ENCODE measurements at places on chromosomes 5 and 9.
A peak's percentile ranks its signal among the peaks of the same experiment; 100 is the strongest.

DNA sequence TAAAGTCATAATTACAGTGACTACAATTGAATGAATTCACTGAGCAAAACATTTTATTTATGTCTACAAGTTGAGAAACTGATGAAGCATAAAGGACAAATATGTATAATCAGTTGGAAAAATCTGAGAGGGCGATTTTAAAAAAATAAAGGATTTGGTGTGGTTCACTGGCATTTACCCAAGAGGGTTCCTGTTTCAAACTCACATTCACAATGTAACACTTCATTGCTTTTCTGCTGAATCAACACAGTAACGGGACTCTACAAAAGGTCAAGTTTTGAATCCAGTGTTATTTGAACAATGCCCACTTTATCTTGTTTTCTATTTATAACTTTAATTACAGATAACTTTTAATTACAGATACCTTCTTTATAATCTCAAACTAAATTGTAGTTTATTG lies 138.6 kb downstream of the NUDT12 start:
- DNase-seq = peak; percentile 57

DNA sequence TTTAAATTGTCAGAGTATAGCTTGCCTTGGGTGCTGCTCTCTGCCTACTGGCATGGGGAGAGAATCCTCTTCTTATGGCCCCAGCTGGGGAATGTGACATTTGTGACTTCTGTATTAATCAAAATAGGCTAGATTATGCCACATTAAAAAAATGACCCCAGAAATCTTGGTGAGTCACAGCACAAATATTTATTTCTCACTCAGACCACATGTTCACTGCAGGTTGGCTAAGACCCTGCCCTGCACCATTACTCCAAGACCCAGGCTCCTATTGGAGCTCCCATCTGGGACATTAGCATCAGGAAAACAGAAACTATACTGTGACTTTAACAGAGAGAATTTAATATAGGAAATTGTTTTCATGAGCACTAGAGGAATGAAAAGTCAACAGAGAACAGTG lies 16.6 kb upstream of the WHRN start:
- no peak for DNase-seq

GRCh38 chr5:160919626-160920025 lies 67.6 kb upstream of the ATP10B start:
- no peak for DNase-seq

- no peak for DNase-seq
Measured at GRCh38 chr9:8821910-8822666, 1022.5 kb upstream of the DMAC1 start.

GRCh38 chr5:90274216-90274615 lies 135.3 kb downstream of the CETN3 start:
- DNase-seq = no peak

DNA sequence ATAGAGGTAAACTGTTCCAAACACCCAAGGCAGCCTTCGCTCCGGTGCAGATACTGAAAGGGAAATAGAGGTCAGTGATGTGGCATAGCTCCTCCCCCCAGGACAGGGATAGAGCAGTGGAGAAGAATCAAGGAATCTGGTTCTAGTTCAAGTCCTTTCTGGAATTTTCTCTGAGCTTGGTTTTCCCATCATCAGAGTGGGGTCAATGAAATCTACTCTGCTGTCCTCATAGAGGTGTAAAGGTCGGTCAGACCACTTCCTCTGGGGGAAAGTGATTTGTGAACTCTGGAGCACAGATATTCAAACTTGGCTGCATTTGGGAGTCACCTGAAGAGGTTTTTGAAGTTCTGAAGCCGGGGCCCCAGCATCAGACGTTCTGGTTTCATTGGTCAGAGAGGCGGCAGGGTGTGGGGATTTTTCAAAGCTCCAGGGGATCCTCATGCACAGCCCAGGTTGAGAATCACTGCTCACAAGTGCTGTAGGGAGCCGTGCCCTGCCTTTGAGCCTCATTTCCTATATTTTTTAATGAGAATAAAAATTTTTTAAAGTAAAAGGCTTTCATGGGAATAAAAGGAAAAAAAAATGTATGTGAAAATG lies 105.7 kb upstream of the RAD23B start:
- no peak for DNase-seq

DNA sequence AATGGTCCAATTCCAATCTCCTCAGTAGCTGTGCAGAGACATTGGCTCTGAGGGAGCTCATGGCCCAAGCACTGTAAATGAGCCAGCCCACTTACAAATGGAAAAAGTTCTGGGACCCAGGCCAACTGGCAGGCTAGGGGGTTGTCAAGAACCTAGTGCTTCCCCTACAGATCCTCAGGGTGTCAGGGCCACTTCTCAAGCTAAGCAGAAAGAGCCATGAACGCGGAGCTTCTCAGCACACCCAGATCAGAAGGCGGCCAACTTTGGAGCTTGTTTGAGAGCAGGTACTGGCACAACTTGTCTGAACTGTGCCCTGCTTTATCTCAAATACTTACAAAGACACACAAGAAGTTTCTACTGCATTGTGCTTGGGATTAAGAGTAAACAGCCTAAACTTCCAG lies 17.5 kb downstream of the TLE1 start:
- DNase-seq = no peak

- DNase-seq = no peak
Measured at GRCh38 chr9:4238522-4238921, 61.3 kb downstream of the GLIS3 start.

GRCh38 chr5:149490599-149491485 lies 60.4 kb downstream of the CSNK1A1 start:
- DNase-seq = no peak
